Stimulated activated CD4-positive, alpha-beta T cell treated with anti-CD3 and anti-CD28 coated beads, Interleukin-1b, Interleukin-23, amount 100 ng/mL, for 48 hours (primary cell): ENCODE measurements at places on chromosomes 12 and 14.

GRCh38 chr12:51695241-51696010, 104.4 kb downstream of the SCN8A start:
- DNase-seq = no peak

GRCh38 chr14:105499256-105500035, 8.4 kb downstream of the TEDC1 start:
- no peak for DNase-seq

GRCh38 chr14:52349731-52350130, 35.6 kb downstream of the PTGER2 start:
- DNase-seq = peak; percentile 8

- DNase-seq = no peak
Measured at GRCh38 chr12:41514907-41515306, 326.8 kb downstream of the PDZRN4 start.
